ENCODE measurements at places on chromosomes 6 and 20.

- peak; percentile 31 for DNase-seq
These were observed 66.7 kb downstream of the RPP21 start for GRCh38 chr6:30411515-30412207.

GRCh38 chr6:122615409-122615808 is 5.2 kb downstream of the PKIB start:
- no peak for DNase-seq

GRCh38 chr6:12423832-12424231 is 133.7 kb downstream of the EDN1 start:
- DNase-seq, result no peak

- DNase-seq, result no peak
These were observed 12.7 kb downstream of the SYTL3 start for GRCh38 chr6:158662607-158662953.

DNA sequence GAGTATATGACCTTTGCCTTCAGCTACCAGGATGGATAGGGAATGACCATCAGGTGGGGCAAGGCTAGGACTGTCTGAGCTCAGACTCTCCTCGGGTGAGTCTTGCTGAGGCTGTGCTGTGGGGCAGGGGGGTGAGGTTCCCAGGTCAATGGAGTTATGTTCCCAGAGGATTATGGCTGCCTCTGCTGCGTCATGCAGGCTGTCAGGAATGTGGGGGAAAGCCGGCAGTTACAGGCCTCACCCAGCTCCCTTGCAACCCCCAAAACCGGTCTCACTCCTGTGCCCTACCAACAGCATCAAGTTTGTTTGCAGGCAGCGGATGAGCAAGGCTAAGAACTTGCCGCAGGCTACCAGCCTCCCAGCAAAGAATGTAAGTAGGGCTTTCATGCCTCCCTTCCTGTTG is 93.5 kb downstream of the ESR1 start:
- DNase-seq, result no peak
